ENCODE measurements at places on chromosomes 2 and 18.

DNA sequence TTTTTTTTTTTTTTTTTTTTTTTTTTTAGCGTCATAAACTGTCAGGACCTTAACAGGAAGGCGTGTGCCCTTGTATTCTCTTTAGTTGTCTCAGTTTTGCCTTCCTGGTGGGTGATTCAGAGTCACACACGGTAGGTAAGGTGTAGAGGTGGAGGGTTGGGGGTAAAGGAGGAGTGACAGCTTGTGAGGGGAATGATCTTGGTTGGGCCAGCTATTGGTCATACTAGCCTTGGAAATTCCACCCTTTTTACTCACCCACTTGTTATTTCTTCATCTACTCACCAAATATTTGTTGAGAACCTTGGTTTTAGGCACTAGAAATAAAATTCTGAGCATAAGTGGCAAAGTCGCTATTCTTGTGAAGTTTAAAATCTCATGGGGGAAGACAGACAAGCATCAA lies 22.2 kb downstream of the SMIM21 start:
- no peak for DNase-seq

- DNase-seq: no peak
Measured at GRCh38 chr2:54013996-54014395, 43.2 kb upstream of the PSME4 start.

- no peak for DNase-seq
Measured at GRCh38 chr2:64640153-64641044, 13.3 kb downstream of the SERTAD2 start.

DNA sequence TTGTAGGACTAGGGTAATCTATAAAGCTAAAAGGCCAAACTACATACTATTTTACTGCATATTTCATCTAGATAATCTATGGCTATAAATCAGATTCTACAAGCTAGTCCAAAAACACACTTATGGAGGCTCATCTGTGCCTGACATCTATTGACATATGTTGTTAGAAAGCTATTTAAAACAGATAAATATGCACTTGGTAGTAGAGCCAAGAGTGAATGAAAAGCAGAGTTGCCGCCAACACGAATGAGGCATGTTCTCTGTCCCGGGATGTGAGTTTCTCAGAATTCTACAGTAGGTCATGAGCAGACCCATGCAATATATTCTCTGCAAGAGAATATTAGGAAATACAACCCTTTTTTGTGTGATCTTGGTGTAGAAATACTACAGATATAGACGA lies 66.7 kb upstream of the LPIN2 start:
- DNase-seq: no peak

GRCh38 chr2:8851811-8852560 lies 14.6 kb upstream of the KIDINS220 start:
- no peak for DNase-seq

DNA sequence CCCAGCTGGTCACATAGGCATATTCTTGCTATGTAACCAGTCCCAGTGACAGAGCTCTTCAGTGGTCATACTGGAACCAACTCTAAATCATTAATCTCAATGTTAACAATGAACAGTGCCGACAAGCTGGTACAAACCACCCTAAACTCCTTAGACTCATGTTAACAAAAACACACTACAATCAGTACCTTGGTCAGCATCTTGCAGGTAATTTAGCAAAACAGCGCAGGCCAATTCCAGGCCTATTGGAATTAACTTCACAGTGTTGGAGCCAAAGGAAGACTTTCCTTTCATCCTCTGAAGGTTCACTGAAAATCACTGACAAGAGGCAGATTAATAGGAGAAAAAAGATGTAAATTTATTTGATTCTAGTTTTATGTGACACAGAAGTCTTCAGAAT lies 396.4 kb downstream of the PIK3C3 start:
- no peak for DNase-seq

- no peak for DNase-seq
Measured at GRCh38 chr2:192515937-192516336, 321.2 kb upstream of the TMEFF2 start.

Measured in NCI-H1930 (cell line).